ENCODE measurements at places on chromosomes 13 and 19.
A peak's percentile ranks its signal among the peaks of the same experiment; 100 is the strongest.

DNA sequence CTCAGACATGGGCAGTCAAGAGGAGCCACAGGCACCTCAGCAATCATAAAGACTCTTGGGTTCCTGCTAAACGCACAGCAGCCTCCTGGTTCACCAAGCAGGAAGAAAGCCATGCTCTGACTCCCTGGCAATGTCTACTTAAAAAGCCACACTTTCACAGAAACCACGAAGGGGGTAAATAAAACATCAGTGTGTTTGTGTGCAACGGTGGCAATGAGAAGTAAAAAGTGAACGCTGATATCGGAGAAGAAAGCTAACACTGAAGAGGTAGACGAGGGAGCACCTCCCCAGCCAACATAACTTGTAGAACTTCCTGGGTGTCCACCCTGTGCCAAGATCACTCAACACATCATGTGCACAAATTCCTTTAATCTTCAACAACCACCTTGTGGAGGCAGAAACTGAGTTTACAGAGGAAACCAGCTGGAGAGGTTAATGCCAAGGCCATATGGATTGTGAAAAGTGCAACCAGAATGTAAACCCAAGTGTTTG lies 30.2 kb downstream of the HSPH1 start:
- H3K36me3 ChIP-seq = peaks cover 8% of the 10 kb centered on the region
- no peak for DNase-seq
- H3K4me1 ChIP-seq = no peaks in the 10 kb centered on the region
- H3K27me3 ChIP-seq = no peaks in the 10 kb centered on the region
- H3K27ac ChIP-seq = no peak overlapping the region

GRCh38 chr19:50803633-50804419 lies 13.6 kb downstream of the ACP4 start:
- H3K27ac ChIP-seq = peak overlapping the region; percentile 95
- no peaks in the 10 kb centered on the region for H3K27me3 ChIP-seq
- H3K4me3 ChIP-seq = peak overlapping the region; percentile 75

DNA sequence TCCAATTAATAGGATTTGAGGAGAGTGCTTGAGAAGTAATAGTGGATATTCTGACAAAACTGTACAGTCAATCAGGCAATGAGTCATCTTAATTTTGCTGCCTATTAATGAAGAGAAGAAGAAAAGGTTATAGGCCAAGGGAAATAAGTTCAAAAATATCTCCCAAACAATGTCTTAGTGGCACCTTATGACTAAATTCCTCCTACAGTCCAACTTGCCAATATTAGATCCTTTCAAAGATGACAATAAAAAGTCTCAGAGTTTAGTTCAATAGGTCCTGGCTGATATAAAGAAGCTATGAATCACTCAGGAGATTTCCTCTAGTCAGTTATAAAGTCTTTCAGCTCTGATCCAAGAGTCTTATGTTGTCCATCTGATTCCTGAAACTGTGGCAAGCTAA lies 27.9 kb downstream of the UGGT2 start:
- H3K4me1 ChIP-seq = no peaks in the 10 kb centered on the region
- no peak overlapping the region for H3K4me3 ChIP-seq
- H3K27ac ChIP-seq = no peak overlapping the region
- DNase-seq = no peak
- no peaks in the 10 kb centered on the region for H3K36me3 ChIP-seq
- H3K27me3 ChIP-seq = no peaks in the 10 kb centered on the region

- peak overlapping the region; percentile 91 for H3K27ac ChIP-seq
- no peaks in the 10 kb centered on the region for H3K27me3 ChIP-seq
- DNase-seq = peak; percentile 93
- peaks cover 59% of the 10 kb centered on the region for H3K36me3 ChIP-seq
- no peak overlapping the region for H3K4me3 ChIP-seq
These were observed 16.3 kb downstream of the ZNF160 start for GRCh38 chr19:53086949-53087348.

DNA sequence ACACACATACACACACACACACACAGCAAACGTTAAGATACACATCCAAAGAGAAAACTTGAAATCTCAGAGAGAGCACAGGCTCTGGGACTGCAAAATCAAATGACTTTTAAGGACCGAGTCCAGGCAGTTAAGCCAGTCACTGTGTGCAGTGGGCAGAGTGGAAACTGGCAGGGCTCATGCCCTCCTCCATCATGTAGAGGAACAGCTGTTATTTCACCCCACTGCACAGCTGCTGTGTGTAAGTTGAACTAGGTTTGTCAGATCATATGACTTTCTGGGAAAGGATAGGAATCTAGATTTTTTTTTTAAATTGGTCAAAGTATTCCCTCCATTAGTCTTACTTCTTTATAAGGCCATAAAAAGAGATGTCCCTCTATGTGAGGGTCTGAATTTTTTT lies 1002.1 kb downstream of the UQCRFS1 start:
- DNase-seq = no peak
- no peaks in the 10 kb centered on the region for H3K27me3 ChIP-seq
- no peak overlapping the region for H3K27ac ChIP-seq
- no peak overlapping the region for H3K4me3 ChIP-seq
- no peaks in the 10 kb centered on the region for H3K36me3 ChIP-seq

- DNase-seq = peak; percentile 11
- no peaks in the 10 kb centered on the region for H3K36me3 ChIP-seq
- peak overlapping the region; percentile 95 for H3K27ac ChIP-seq
- H3K27me3 ChIP-seq = no peaks in the 10 kb centered on the region
- peaks cover 45% of the 10 kb centered on the region for H3K4me1 ChIP-seq
These were observed 13.6 kb downstream of the FAM187B start for GRCh38 chr19:35214766-35215422.

DNA sequence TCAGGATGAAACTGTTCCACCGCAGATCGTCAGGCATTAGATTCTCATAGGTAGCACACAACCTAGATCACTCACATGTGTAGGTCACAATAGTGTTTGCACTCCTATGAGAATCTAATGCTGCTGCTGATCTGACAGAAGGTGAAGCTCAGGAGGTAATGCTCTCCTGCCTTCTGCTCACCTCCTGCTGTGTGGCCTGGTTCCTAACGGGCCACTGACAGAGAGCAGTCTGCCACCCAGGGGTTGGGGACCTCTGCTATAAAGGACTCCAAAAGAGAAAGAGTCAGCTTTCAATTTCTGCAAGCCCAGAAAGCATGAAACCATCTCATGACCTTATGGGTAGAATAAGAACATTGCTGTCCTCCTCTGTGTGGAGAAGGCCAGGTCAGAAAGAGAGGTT lies 43.5 kb upstream of the PCCA start:
- H3K4me1 ChIP-seq = no peaks in the 10 kb centered on the region
- no peak overlapping the region for H3K4me3 ChIP-seq
- DNase-seq = no peak
- no peaks in the 10 kb centered on the region for H3K36me3 ChIP-seq

DNA sequence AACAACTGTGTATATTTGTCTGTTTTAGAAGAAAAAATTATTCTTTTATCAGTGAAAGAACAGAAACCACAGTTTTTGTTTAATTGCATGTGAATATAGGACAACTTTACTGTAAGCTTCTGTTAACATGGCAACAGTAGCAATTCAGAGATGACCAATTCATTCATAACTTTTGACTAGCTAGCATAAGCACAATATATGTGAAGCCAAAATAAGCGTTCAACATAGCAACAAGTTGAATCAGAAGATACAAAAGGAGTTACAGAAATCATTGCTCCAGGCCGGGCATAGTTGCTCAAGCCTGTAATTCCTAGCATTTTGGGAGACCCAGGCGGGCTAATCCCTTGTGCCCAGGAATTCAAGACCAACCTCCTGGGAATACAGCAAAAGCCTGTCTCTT lies 197.1 kb upstream of the GPC6 start:
- DNase-seq = no peak
- no peak overlapping the region for H3K4me3 ChIP-seq
- no peaks in the 10 kb centered on the region for H3K4me1 ChIP-seq
- no peak overlapping the region for H3K27ac ChIP-seq

DNA sequence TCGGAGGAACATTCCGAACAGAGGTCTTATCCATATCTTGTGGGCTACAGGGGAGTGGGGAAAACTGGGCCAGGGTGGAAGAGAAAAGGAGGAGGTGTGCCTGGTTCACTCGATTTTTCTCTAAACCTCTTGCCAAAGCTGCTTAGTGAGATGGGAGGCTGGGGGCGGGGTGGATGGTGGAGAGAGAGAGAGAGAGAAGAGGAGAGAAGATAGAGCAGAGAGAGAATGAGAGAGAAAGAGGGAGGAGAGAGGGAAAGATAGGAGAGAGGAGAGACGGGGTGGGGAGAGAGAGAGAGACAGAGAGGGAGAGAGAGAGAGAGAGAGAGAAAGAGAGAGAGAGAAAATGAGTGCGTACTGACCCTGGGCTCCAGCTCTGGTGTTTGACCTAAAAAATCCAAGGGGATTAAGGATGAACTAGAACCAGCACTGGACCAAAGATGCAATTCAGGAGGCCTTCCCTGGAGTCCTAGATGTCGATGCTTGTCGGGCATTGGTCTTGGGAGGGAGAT lies 14.1 kb downstream of the NOVA2 start:
- no peak overlapping the region for H3K4me3 ChIP-seq
- no peak for DNase-seq

DNA sequence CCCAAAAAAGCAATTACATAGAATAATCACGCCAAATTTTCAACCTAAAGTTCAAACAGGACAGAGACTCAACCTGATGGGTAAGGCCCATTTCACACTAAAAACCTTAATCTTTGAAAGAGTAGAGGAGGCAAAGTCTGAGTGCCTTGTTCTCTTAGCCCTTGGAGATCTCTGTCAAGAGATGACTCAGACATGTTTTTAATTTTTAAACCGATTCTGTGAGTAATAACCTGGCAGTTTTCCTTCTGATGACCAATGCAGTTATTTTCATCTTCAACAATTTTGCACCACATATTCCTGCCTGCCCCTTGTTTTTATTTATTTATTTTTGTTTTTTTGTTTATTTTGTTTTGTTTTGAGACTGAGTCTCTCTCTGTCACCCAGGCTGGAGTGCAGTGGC lies 11.5 kb upstream of the TNFSF9 start:
- H3K36me3 ChIP-seq = no peaks in the 10 kb centered on the region
- H3K27me3 ChIP-seq = no peaks in the 10 kb centered on the region
- H3K4me1 ChIP-seq = peaks cover 12% of the 10 kb centered on the region
- no peak for DNase-seq

DNA sequence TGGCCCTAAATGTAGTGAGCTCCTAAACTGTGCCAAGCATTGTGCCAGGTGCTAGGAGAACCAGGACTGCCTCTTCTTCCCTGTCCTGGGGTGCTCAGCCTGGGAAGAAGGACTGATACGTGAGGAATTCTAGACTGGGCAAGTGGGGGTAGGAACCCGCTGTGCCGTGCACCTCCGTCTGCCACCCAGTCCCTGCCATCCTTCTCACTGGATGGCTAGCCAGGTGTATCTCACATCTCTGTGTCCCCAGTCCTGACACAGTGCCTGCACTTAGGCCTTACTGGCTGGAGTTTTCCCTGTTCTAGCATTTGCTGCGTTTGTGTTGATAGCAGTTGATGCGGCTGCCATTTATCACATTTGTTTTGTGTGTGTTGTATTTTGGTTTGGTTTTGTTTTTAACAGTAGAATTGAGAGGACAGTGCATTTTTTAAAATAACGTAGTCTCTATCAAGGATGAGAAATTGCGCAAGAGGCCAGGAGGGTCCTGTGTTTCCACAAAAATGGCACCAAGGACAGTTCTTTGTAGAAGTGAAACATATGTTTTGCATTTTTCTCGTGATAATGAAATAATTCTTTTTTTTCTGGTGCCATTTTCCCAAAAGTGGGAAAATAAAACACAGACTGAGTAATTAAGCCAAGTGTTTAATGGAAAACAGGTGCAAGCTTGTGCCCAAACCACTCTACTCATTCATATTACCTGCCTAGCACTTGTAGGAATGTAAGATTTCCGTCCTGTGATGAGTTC lies 4.7 kb upstream of the GPR183 start:
- H3K36me3 ChIP-seq = no peaks in the 10 kb centered on the region
- no peaks in the 10 kb centered on the region for H3K27me3 ChIP-seq
- DNase-seq = no peak
- no peak overlapping the region for H3K4me3 ChIP-seq
- peaks cover 17% of the 10 kb centered on the region for H3K4me1 ChIP-seq

GRCh38 chr13:73932091-73932490 lies 202.1 kb downstream of the KLF12 start:
- no peak overlapping the region for H3K4me3 ChIP-seq
- no peaks in the 10 kb centered on the region for H3K36me3 ChIP-seq
- H3K27me3 ChIP-seq = no peaks in the 10 kb centered on the region
- no peak for DNase-seq

- H3K36me3 ChIP-seq = no peaks in the 10 kb centered on the region
- H3K4me3 ChIP-seq = no peak overlapping the region
- H3K4me1 ChIP-seq = peaks cover 26% of the 10 kb centered on the region
- H3K27ac ChIP-seq = no peak overlapping the region
These were observed 11.4 kb upstream of the CD22 start for GRCh38 chr19:35317464-35318043.

- no peak for DNase-seq
- H3K27ac ChIP-seq = no peak overlapping the region
- no peaks in the 10 kb centered on the region for H3K27me3 ChIP-seq
These were observed 372.4 kb downstream of the SUCLA2 start for GRCh38 chr13:47628666-47629065.

DNA sequence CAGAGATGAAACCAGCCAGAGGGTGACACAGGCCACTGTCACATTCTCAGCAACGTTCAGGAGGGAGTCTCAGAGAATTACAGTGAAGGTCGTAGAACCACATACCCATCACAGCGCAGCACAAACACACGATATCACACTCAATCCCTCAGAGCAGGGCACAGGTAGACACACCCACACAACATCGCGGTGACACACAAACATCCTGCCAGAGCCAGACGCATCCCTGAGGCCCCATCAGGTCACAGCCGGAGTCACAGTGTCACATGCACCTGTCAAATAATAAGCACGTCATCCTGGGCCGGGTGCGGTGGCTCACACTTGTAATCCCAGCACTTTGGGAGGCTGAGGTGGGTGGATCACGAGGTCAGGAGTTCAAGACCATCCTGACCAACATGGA lies 17.5 kb downstream of the ELAVL3 start:
- no peaks in the 10 kb centered on the region for H3K27me3 ChIP-seq
- H3K4me1 ChIP-seq = no peaks in the 10 kb centered on the region
- DNase-seq = no peak
- H3K27ac ChIP-seq = no peak overlapping the region
- no peaks in the 10 kb centered on the region for H3K36me3 ChIP-seq
- no peak overlapping the region for H3K4me3 ChIP-seq

- peak; percentile 68 for DNase-seq
- peaks cover 7% of the 10 kb centered on the region for H3K4me1 ChIP-seq
- peak overlapping the region; percentile 53 for H3K27ac ChIP-seq
These were observed 253.8 kb downstream of the DLEU7 start for GRCh38 chr13:50589651-50590054.

GRCh38 chr19:31290931-31291590 lies 58.2 kb downstream of the TSHZ3 start:
- H3K4me1 ChIP-seq = no peaks in the 10 kb centered on the region
- no peak overlapping the region for H3K27ac ChIP-seq
- DNase-seq = no peak
- no peaks in the 10 kb centered on the region for H3K27me3 ChIP-seq
- no peaks in the 10 kb centered on the region for H3K36me3 ChIP-seq

GRCh38 chr13:76884186-76884906 lies 1.9 kb downstream of the KCTD12 start:
- no peaks in the 10 kb centered on the region for H3K27me3 ChIP-seq
- peaks cover 29% of the 10 kb centered on the region for H3K4me1 ChIP-seq
- peak overlapping the region; percentile 91 for H3K27ac ChIP-seq
- H3K4me3 ChIP-seq = no peak overlapping the region

Measured in adrenal gland (tissue), 19 donors.